Left kidney (tissue), 8 donors: ENCODE measurements at places on chromosomes 16 and 17. TPM values are rescaled to one million over a fixed set of nuclear protein-coding genes. Genes with fewer than 3 reads are reported as not detected.

LITAFD gene
- polyA plus RNA-seq, result not detected

NKD1 gene
- polyA plus RNA-seq, result 11.8 TPM

CDH5 gene
- polyA plus RNA-seq, result 53.1 TPM

TEKT1 gene
- polyA plus RNA-seq, result 0.62 TPM

PPP4C gene
- polyA plus RNA-seq, result 82.7 TPM

MMP25 gene
- polyA plus RNA-seq, result 1.7 TPM

DNA sequence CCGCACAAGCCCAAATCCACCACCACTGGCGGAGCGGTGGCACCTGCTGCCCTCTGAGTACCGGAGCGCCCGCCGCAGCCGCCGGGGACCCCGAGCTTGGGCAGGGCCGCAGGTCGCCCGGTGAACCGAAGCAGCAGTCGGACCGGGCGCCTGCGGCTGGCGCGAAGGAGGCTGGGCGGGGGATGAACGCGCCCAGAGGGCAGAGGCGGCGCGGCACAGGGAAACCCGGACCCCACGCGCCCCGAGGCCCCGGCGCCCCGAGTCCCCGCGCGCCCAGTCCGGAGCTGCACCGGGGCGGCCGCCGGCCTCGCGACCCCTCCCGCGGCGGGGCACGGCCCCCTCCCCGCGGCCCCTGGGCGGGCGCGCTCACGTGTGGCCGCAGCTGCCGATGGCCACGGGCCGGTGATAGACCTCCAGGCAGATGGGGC lies 393 bp downstream of the RNF166 start:
- DNase-seq, result no peak

GRCh38 chr16:77037696-77038347 lies 153.2 kb upstream of the MON1B start:
- no peak for DNase-seq

GRCh38 chr17:6165806-6166205 lies 95.6 kb downstream of the WSCD1 start:
- no peak for DNase-seq

DNA sequence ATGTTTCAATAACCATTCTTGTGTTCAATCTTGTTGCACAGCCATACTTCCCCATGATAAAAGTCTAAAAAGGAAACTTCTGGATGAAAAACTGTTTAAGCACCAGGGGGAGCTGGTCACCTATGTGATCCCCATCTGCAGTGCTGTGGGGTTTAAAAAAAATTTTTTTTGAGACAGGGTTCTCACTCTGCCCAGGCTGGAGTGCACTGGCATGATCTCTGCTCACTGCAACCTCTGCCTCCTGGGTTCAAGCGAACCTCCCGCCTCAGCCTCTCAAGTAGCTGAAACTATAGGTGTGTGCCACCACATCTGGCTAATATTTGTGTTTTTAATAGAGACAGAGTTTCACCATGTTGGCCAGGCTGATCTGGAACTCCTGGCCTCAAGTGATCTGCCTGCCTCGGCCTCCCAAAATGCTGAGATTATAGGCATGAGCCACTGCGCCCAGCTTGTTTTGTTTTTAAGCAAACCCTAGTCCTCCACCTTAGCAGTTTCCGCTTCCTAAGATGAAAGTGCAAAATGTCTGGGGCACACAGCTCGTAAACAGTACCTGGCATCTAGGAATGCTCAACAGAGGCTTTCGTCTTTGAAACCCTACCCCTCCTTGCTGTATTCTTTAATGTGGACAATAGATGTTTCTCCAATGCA lies 25.4 kb downstream of the DNAJA2 start:
- peak; percentile 25 for DNase-seq

- DNase-seq, result no peak
Measured at GRCh38 chr16:83847371-83848225, 39.8 kb downstream of the HSBP1 start.

DNA sequence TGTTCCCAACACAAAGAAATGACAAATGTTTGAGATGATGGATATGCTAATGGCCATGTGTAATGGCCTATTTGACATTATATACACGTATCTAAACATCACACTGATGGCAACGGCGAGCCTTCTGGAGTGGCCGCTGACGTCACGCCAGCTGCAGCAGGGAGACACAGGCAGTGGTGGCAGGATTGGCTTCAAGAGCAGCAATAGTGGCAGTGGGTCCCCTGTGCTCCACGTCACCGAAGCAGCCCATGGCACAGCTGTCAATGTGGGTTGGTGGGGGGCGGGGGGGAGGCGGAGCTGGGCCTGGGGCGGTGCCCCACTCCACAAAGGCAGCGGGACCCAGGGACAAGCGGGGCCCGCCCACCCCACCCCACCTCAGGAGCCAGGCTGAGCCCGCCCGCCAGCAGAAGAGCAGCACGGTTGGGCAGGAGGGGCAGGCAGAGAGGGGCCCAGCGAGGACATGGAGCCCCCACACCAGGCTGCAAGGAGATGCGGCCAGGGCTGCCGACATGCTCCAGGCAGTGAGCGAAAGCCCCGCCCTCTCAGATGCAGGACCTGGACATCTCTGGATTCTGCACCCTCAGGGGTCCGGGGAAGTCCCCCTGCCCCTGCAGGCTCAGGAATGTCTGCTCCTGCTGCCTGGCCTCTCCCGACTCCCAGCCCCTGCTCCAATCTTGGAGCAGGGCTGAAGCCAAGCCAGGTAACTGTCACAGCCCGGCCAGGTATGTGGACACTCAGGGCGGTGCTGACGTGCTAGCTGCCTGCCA lies 64.6 kb downstream of the USP32 start:
- no peak for DNase-seq

DNA sequence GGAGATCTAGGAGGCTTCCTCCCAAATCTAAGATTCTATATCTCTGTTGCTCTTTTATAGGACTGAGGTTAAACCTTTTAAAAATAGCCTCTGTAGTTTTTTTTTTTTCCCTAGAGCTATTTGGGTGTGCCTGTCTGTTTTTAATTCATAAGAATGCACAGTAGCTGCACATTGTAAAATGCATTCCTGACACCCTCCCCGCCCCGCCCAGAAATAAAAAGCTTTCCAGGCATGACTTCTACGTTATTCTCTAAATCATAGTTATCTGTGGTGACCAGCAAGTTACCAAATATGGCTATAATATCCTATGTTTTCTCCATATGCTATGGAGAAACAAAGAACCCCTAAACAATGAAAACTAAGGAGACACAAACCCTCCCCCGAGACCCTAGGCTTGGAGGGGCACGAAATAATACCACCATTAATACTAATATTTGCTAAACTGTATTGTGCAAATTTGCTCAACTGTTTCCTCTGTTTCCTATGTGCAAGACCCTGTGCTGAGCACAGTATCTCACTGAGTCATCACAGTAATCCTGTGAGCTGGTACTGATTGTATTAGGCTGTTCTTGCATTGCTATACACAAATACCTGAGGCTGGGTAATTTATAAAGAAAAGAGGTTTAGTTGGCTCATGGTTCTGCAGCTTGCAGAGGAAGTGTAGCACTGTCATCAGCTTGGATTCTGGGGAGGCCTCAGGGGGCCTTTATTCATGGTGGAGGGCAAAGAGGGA lies 388.3 kb downstream of the CA10 start:
- no peak for DNase-seq

DNA sequence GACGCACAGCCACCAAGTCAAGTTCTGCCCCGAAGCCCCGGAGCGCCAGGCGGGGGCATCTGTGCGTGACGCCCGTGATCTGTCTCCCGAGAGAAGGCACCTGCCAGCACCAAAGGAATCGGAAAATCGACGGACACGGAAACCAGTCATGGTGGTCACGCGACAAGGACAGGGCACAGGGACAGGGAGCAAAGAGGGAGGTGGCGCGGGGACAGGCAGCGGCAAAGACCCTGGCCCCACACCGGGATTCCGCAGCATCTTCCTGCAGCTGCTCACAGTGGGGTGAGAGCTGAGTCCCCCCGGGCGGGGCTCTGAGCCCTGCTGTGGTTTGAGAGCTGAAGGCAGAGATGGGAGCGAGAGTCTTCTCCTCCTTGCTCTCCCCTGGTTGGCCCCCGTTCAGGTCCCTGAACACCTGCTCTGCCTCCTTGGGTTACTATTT lies 56.4 kb downstream of the ABR start:
- no peak for DNase-seq

GRCh38 chr17:39525801-39526506 lies 64.7 kb downstream of the CDK12 start:
- DNase-seq, result no peak

DNA sequence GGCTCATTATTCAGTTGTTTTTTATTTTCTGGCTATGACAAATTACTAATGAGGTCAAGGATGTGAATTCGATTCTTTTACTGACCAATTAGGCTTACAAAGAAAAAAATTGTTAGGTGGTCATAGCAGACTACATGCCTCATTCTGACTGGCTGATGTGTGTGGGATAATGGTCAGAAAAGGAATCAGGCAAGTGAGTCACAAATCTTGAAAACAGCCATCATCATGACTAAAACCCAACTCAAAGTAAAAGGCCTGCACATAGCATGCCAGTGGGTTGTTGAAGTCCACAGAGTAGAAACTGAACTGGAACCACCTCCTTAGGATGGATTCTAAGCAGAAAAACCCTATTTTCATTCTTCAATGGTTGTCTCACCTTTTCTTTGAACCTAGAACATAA lies 8.6 kb downstream of the RPGRIP1L start:
- DNase-seq, result no peak

DNA sequence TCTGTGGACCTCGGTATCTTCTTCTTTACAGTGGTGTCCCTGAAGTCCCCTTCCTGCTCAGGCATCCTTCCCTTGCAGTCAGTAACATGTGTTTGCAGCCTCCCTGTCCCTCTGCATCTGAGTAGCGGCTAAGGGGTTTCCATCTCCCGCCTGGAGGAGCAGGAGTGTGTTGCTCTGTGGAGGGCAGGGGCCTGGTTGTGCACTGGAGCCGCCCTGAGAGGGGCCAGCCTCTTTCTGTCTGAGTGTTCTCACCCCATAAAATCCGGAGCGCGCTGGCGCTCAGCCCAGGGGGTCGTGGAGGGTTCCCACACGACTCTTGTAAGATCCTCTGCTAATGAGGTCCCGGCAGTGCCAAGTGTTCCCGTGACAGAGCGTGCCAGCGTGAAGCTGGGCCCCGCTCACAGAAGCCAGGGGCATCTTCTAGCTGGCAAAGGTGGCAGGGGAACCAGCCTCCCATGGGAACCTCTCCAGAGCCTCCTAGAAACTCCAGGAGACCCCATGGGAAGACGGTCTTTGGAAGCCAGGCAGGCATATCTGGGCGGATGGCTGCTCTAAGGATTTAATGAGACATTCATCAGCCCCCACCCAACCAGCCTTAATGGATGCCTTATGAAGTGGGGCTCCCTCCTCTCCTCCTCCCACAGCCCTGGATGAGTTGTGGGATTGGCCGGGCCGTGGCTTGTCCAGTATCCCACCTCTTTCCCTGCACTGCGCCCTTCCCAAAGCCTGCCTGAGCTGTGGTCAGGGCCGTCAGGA lies 91.4 kb upstream of the GSE1 start:
- DNase-seq, result peak; percentile 53

DNA sequence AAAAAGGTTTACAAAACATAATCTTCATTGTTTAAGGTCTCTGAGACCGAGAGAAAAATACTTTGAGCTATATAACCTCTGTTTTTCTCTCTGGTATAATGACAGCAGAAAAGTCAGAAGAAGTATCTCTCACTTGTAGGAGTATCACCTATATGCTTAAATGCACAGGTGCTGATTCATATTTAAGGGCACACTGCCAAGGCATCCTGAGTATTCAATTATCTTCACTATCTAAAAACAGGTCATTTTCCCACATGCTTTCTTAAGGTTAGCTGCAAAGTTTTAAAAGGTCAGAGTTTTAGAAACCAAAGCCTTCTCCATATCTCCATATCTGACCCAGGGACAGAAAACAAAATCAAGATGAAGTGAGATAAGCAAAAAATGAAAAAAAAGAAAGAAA lies 99.3 kb upstream of the C17orf78 start:
- no peak for DNase-seq

GRCh38 chr17:6366221-6366666 lies 68.7 kb downstream of the AIPL1 start:
- peak; percentile 37 for DNase-seq

DNA sequence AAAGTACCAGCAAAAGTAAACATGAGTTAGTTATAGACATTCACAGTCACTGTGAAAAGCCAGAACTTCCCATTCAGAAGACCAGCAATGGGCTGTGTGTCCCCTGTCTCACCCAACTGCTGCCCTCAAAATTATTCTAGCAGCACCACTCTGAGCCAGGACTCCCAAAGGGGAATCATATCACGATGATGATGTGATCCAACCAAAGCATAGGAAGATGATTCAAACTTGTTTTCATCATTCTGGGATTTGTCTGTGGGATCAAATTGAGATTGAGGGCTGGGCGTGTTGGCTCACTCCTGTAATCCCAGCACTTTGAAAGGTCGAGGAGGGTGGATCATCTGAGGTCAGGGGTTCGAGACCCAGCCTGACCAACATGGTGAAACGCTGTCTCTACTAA lies 6.4 kb upstream of the NAT9 start:
- DNase-seq, result no peak

DNA sequence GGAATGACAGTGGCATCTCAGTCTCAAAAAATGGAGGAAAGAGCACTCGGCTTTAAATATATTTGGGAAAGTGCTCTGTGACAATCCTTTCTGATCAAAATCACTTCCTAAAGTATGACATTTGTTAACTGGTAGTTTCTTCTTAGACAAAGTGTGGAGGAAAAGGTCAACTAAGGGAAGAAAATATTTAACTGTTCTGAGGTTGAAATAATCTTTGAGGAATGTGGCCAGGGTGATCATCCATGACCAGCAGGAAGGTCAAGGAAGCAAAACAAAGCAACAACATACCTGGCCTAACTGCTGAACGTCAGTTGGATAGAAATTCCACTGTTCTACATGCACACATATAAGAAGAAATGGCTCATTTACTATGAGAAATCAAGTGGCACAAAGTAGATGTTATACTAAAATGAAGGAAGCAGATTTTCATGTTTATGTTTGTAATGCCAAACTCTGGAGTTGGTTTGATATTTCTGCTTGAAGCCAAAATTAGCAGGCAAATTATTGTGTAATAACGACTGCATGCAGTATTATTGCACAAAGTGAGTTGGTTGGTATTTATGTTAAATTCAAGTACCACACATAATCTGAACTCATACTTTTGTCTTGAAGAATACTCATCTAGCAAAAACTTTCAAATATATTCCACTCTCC lies 87.3 kb upstream of the CORO6 start:
- DNase-seq, result no peak

- no peak for DNase-seq
Measured at GRCh38 chr16:80527297-80527696, 13.5 kb upstream of the DYNLRB2 start.
